Eye (tissue), 1 donor: ENCODE measurements at places on chromosomes 7 and 10.

GRCh38 chr10:127346604-127347003 is 150.2 kb upstream of the INSYN2A start:
- no peak for DNase-seq

DNA sequence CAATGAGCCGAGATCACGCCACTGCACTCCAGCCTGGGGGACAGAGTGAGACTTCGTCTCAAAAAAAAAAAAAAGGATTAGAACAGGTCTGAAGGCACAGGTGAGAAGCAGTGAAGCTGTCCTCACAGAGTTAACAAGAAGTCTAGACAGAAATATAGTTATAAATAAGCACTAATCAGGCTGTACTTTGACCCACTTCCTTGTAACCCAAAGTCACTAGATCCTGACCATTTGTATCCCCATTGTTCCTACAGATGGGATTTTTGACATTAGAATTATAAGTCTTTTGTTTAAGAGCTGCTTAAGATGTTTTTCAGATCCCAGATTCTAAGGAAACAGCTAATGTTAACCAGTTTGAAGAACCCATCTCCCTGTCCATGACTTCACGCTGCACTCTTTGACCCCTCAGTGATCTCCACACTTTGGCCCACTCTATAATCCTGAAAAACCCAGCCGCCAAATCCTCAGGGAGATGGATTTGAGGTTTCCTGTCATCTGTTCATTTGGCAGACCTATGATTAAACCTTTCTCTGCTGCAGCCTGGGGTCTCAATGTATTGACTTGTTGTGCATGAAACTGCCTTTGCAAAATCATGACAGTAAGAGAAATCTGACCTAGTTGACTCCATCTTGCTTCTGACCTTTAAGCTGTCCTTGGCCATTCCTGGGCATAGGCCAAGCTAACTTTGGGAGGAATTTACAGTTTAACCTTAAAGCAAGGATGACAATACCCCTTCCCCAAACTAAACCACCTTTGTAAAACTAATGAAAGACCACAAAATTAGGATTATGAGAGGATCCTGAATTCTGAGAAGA is 11.4 kb downstream of the SSMEM1 start:
- no peak for DNase-seq

- no peak for DNase-seq
Observed at GRCh38 chr7:38120076-38120475, 58.0 kb upstream of the STARD3NL start.

DNA sequence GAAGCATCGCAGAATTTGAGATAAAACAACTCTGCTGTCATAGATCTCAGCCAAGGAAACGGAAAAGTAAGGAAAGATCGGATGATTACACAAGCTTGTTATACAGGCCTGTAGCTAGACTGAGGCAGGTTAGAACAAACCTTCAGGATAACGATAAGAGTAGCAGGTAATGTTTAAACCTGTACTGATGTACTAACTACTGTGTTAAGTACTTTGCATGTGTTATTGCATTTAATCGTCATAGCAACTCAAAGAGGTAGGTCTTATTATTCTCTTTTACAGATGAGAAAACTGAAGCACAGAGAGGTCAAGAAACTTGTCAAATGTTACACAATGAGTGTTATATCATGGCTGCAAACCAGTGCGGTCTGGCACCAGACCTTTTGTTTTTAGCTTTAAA is 352.5 kb downstream of the GPAM start:
- no peak for DNase-seq

DNA sequence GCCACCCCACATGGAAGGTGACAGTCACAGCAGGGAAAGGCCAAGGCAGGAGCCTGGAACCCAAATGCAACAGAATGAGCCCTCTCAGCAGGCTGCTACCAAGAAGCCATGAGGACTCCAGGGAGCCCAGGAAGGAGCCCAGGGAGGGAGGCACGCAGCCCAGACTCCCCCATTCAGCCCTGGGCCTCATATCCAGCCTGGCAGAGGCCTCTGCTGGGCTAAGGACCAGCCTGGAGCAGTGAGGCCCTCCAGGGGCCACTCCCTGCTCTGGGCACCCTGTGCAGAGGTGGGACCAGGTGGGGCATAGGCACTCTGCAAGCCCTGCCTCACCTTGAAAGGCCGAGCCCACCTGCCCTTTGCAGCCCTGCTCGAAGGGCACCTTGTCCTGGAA is 25.8 kb upstream of the ZNF488 start:
- no peak for DNase-seq

DNA sequence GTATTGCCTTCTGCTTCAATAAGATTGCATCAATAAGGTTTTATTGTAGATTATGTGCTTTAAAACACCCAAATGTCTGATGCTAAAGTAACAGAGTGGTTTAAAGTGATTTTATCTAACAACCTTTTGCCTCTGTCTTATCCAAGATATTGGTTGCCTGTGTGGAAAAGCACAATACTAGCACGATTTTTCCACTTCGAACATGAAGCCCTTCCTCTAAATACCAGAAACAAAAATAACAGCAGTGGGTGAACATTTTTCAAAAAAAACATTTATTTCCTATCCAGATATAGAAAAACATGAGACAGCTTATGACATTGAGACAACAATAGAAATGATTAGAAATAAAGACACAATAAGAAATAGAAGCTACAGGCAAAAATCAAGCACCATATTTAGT is 59.5 kb upstream of the MDFIC start:
- no peak for DNase-seq

GRCh38 chr7:40421433-40421832 is 286.6 kb downstream of the SUGCT start:
- no peak for DNase-seq

DNA sequence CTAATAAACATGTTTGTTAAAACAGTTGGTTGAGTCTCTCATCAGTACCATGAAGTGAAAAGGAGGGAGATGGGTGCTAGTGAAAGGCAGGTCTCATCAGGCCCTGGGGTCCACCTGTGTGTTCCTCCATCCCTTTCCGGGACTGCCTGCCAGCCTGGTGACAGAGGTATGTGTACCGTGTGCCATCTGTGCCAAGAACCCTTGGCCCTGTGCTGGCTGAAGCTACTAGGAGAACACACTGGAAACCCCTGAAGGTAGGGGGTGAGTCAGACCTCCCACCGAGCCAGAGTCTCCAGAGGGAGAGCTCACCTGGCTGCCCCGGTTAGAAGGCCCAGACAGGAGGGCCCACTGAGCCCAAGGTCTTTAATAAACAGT is 2.3 kb downstream of the DDIT4 start:
- DNase-seq: no peak

GRCh38 chr7:135662123-135662372 is 266 bp upstream of the STMP1 start:
- no peak for DNase-seq

DNA sequence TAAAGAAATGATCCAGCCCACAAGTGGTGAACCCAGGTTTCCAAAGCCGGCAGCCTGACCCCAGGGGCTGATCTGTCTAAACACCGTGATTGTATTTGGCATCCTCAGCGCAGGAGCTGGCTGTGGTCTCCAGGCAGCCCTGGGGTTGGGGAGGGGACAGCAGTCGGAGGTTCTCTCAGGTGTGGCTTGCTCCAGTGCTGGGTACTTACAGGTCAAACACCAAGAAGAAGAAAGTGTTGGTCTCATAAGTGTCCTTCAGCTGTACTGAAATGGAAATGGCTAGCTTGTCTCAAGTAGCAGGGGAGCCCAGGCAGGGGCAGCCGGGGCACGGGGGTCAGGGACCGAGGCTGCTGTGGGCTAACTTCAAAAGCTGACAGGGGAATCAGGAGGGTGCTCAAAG is 6.0 kb downstream of the PHKG1 start:
- no peak for DNase-seq

DNA sequence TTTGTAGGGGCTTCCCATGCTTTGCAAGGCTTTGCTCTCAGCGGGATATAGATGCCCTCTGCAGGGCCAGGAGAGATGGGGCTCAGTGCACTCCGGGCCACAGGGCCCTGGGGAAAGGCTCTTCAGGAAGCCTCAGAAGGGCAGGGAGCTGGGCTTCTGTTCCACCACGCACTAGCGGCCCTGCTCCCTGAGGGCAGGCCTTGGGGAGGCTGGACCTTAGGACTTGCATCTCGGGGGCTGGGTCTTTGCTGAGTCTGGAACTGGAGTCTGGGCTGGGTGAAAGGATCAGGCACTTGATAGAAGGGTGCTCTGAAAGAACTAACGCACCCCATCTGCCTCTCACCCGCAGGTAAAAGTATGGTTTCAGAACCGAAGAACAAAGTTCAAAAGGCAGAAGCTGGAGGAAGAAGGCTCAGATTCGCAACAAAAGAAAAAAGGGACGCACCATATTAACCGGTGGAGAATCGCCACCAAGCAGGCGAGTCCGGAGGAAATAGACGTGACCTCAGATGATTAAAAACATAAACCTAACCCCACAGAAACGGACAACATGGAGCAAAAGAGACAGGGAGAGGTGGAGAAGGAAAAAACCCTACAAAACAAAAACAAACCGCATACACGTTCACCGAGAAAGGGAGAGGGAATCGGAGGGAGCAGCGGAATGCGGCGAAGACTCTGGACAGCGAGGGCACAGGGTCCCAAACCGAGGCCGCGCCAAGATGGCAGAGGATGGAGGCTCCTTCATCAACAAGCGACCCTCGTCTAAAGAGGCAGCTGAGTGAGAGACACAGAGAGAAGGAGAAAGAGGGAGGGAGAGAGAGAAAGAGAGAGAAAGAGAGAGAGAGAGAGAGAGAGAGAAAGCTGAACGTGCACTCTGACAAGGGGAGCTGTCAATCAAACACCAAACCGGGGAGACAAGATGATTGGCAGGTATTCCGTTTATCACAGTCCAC is 5.4 kb downstream of the EMX2 start:
- peak; percentile 56 for DNase-seq

DNA sequence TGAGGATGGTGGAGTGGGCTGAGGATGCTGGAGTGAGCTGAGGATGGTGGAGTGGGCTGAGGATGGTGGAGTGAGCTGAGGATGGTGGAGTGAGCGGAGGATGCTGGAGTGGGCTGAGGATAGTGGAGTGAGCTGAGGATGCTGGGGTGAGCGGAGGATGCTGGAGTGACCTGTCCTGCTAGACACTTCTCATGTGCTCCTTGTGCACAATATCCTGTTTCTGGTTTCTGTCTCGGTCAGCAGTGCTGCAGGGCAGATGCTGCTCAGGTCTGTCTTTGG is 29.2 kb downstream of the ANXA8 start:
- no peak for DNase-seq

DNA sequence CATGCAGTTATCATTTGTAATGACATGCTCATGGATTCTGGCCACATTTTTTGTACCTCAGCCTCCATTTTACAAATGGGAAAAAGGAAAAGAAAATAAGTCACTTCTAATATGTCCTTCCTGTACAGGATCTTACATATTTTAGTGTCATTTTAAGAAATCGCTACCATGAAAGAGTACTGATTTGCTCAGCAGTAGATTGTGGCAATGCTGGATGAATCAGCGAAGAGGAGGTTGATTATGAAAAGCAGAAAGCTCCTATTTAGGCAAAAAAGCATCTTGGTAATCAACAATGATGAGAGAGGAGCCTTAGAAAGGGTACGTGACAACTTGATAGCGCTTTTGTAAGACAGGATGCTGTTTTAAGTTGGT is 522.9 kb downstream of the PARD3 start:
- no peak for DNase-seq

DNA sequence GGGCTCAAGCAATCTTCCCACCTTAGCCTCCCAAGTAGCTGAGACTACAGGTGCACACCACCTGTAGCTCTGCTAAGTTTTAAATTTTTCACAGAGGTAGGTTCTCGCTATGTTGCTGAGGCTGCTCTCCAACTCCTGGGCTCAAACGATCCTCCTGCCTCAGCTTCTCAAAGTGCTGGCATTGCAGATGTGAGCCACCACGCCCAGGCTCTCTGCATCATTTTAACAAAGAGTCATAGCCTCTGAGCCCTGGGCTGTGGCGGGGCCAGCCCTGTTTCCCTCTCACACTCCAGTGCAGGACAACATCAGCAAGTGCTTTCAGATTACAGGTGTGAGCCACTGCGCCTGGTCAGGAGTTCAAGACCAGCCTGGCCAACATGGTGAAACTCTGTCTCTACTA is 102.5 kb downstream of the COL26A1 start:
- DNase-seq: no peak

DNA sequence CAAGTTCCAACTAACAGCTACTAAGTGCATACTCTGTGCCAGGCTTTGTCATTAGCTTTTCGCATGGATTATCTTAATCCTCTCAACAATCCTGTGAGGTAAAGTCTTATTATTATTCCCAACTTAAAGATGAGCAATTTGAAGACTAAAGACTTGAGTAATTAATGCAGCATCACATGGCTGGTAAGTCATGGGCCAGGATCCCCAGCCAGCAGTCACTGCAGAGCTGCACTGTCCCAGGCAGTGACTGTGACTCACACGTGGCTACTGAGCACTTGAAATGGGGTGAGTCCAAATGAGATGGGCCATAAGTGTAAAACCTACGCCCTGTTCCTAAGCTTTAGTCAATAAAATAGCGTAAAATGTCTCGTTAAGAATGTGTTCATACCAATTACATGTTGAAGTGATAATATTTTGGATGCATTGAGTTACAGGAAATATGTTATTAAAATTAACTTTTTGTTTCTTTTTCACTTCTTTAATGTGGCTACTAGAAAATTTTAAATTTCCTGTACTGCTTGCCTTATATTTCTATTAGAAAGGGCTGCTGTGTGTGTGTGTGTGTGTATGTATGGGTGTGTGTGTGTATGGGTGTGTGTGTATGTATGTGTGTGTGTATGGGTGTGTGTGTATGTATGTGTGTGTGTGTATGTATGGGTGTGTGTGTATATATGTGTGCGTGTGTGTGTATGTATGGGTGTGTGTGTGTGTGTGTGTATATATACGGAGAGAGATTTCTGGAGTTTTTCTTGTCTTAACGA is 756.3 kb downstream of the AUTS2 start:
- no peak for DNase-seq

GRCh38 chr7:12211711-12212485 is 804 bp downstream of the TMEM106B start:
- peak; percentile 77 for DNase-seq

GRCh38 chr10:29621161-29621560 is 13.6 kb downstream of the SVIL start:
- peak; percentile 64 for DNase-seq

DNA sequence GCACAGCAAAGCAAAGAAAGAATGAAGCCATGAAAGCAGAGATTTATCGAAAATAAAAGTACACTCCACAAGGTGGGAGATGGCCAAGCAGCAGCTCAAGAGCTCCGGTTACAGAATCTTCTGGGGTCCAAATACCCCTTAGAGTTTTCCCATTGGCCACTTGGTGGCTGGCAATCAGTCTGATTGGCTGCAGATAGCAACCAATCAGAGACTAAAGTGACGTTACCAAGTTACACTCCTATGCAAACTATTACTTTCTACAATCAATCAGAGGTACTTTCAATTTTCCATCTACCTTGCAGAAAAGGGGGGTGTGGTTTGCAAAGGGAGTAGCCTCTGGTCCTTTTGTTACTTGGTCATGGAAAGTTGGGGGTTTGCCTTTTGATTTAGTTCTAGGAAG is 58.0 kb upstream of the AUTS2 start:
- no peak for DNase-seq

GRCh38 chr7:115637128-115637527 is 393.4 kb downstream of the TFEC start:
- DNase-seq: peak; percentile 20

- peak; percentile 14 for DNase-seq
Observed at GRCh38 chr7:20279979-20280378, 50.7 kb upstream of the ITGB8 start.

- DNase-seq: no peak
Observed at GRCh38 chr7:8204339-8205030, 57.5 kb downstream of the ICA1 start.

- DNase-seq: no peak
Observed at GRCh38 chr10:32409741-32410140, 36.2 kb upstream of the CCDC7 start.

- DNase-seq: peak; percentile 56
Observed at GRCh38 chr7:44276571-44277221, 48.7 kb downstream of the CAMK2B start.
